ENCODE measurements at places on chromosomes 6 and 20.
A peak's percentile ranks its signal among the peaks of the same experiment; 100 is the strongest.

GRCh38 chr6:121531658-121532169 is 96.3 kb downstream of the GJA1 start:
- DNase-seq = no peak

DNA sequence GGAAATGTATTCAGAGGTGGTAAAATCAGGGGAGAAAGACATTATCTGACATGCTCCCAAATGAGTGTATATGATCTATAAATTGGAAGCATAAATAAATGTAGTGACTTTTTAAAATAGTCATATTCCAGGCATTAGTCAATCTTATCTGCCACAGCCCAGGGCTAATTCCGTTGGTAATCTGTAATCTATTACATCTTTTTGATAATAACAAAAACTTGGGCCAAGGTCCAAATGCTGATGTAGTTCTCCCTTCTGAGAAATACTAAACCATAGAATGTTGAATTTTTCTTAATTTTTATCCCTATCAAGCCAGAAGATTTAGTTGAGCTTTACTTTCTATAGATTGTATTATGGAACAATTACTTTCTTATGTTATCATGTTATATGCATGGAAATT is 1279.8 kb downstream of the EPHA7 start:
- no peak for DNase-seq

GRCh38 chr6:68778356-68779020 is 143.4 kb downstream of the ADGRB3 start:
- DNase-seq = peak; percentile 0

GRCh38 chr6:20221421-20221820 is 9.2 kb upstream of the MBOAT1 start:
- DNase-seq = no peak

DNA sequence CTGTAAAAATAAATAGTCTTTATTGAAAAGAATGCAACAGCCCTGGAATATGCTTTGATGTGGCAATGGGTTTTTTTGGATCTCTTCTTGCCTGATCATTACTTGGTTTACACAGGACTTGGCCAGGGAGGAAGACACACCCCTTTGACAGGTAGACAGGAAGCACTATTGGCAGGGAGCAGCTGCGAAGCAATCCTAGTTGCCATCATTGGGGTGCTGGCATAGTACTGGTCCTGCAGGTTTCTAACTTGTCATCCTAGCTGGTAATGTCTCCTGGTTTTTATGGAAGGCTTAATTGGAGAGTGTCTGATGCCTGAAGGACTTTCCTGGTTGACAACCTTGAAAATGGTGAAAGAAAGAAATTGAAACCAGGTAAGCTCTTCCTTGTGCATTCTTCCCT is 71.2 kb upstream of the CCN6 start:
- no peak for DNase-seq

GRCh38 chr6:63347599-63347998 is 27.8 kb upstream of the LGSN start:
- no peak for DNase-seq

GRCh38 chr20:17150858-17151257 is 76.0 kb upstream of the PCSK2 start:
- DNase-seq = no peak

GRCh38 chr20:44990957-44991356 is 24.6 kb downstream of the STK4 start:
- DNase-seq = no peak

GRCh38 chr6:31116661-31117385 is 2.2 kb downstream of the PSORS1C1 start:
- DNase-seq = no peak

GRCh38 chr6:166555086-166555485 is 31.4 kb downstream of the RAMACL start:
- no peak for DNase-seq

- DNase-seq = no peak
Observed at GRCh38 chr6:69632932-69633331, 163.9 kb downstream of the LMBRD1 start.

DNA sequence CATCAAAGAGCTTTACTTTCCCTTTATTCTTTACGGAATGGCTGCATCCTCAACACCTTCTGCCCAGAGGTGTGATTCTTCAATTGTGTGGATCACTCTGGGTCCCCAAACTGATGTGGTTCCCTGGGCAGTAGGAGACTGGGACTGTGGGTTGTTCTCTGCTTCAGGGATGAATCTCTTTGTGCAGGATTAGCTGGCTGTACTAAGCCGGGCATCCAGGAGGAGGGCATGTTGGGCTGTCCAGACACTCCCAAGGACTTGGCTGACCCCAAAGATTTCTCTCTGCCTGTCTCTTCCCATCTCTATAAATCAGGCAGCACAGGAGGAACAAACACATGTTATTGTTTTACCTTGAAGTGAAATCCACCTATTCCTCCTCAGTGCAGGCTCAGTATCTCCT is 15.3 kb downstream of the FARS2 start:
- DNase-seq = no peak

GRCh38 chr20:51128198-51128597 is 105.3 kb upstream of the KCNG1 start:
- no peak for DNase-seq

DNA sequence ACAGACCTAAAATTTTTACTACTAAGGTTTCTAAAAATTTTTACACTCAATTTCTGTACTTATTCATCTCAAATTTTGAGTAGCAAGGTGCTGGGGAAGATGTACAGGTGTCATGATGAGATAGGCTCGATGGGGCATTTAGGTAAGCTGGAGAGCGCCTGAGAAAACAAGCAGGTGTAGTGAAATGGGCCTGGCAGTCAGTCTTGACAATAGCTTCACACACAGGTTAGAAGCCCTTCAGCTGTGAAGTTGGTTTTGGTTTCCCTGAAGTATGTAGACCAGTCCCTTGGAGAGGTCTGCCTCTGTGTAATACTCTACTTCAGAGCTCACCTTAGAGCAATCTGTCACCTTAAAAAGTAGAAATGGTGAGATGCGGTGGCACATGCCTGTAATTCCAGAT is 144.0 kb upstream of the SCGN start:
- no peak for DNase-seq

GRCh38 chr20:52843425-52843824 is 128.7 kb upstream of the TSHZ2 start:
- DNase-seq = no peak

DNA sequence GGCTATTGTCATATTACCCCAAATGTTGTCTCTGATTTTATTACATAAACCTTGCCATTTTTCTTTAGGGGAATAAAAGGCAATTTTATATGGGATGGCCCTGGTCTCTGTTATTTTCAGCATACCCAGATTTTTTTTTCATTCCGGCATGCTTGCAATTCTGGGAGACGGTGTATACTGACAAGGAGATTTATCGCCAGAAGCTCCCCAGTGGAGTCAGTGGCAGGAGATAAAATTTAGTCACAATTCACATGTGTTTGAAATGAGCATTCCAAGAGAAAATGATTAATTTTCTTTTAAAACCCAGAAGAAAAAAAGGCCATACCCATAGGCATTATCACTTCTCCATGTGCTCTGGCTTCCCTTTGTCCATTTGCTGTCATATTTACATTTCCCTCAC is 250.8 kb upstream of the RSPO3 start:
- DNase-seq = no peak

- no peak for DNase-seq
Observed at GRCh38 chr6:87944541-87944954, 103.1 kb upstream of the SPACA1 start.

DNA sequence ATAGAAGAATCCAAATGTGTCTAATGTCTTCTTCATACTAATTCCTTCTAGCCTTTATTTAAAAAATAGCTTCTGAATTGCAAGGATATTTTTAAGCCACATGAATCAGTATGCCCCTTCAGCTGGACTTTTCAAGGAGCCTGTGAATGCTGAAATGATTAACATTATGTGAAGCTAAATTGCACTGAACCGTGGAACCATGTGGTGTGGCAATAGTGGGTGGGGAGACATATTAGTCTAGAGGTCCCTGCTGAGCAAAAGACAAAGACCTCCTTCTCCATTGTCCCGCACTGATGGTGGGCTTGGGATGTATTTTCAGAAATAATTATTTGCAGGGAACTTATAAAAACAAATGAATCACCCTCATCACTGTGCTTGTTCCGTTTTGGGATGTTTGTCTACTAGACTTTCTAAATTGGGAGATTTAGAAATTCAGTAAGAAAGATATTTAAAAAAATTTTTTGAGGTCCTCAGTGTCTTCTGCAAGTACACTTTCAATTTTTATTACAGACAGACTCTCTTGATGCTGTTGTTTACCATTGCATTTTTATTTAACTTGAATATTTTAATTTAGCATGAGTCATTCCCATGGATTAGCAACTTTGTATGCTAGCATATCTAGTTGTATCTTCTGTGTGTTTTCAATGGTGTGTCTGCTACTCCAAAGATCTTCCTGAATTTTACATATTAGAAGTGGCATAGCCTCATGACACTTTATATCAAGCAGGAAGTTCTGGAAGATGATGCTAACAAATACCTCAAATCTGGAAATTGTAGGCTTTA is 238.1 kb downstream of the LAMA2 start:
- DNase-seq = no peak

DNA sequence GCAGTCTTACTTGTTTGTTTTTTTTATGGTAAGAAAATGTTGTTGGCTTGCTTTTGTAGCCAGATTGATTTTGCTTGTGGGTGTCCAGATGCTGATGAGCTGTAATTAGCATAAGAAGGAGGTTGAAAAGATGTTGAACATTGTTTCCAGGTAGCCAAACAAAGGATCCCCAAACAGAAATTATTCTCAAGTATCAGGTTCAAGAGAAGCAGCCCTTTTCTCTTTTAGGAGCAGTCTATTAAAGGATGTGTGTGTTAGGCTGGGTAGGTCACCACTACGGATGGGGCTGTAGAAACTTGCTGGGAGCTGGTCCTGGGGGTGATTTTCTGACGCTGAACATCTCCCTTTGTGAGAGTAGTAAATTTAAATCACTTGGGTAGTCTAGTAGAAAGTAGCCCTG is 86.9 kb upstream of the VSTM2L start:
- no peak for DNase-seq

DNA sequence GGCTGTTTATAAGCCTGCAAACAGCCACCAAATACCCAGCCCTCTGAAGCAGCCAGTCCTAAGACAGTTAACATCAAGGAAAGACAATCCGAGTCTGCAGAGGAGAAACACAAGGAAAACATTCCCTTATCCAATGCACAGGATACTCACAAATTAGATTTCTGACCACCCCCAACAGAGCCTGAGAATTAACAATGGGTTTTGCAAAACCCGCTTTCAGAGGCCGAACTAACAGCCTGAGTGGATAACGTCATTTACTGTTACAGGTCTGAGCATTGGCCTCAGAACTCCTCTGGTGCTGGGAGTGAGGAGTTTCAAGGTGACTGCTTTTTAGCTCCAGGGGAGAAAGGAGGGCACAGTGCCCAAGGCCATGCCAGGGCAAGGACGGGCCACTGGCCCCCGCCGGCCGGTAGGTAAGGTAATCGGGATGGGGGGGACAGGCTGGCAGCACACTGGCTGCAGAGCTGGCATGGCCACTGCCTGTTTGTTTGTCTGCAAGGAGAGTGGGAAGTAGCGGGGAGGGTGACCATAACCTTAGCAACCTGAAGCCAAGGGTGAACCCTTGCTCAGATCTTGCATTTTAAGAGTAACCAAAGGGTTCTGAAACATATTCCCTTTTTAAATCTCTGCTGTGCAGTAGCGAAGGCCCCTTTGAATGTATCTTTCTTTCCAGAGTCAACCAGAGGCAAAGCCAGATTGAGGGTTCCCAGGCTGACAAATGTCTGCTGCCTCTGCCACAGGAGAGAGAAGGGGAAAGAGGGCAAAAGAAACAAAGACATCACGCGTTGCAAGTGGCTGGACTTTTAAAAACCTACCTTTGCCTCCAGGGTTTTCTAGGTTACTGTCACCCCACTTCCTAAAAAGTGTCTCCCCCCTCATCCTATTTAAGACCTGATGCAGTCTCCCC is 3.9 kb downstream of the ZMYND8 start:
- DNase-seq = no peak

DNA sequence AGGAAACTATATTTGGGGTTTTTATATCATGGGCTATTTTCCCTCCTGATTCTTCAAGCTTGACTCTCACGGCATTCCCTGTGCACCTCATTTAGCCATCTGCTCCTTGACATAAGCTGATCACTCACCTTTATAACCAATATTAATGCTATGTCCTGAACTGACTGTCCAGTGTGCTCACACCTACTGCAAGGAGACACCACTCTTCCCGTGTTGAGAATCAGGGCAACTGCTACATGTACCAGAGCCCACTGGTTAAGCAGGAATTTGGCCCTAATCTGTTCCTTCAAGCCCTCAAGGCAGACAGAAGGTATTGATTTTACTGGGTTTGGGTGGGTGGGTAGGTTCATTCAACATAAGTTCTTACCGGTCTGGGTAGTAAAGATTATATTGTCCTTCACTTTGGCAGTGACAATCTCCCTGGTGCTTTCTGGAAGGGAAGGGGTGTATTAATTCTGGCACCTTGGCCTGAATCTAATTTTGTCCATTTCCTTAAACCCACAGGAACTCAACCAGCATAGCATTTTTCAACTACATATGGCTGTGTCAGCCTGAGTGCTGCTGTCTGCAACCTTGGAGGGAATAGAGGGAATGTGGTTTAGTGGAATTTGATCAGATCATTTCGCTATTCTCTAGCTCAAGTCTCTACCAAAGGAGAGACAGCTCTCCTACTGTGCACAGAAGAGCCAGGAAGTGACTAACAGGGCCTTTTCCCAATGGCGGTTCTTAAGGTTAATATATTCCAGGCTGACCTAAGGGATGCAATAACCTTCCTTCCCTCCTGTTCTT is 293.2 kb downstream of the BTBD9 start:
- DNase-seq = no peak

DNA sequence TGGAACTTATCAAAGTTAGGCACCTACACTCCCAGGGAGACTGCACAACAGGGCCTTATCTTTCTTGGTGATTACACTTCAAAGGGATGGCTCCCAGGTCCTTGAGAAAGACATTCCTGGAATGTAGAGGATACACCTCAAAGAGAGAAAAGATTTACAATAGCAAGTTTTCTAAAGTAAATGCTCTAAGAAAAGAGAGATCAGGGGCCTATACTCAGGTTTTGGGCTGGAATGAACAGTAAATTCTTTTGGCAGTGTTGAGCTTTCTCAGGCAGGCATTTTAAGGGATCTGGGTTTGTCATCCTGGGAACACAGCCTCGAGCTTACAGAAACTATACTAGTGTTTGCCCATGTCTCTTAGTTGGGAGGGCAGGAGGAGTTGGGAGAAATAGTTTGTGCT is 31.7 kb upstream of the ME1 start:
- DNase-seq = no peak

DNA sequence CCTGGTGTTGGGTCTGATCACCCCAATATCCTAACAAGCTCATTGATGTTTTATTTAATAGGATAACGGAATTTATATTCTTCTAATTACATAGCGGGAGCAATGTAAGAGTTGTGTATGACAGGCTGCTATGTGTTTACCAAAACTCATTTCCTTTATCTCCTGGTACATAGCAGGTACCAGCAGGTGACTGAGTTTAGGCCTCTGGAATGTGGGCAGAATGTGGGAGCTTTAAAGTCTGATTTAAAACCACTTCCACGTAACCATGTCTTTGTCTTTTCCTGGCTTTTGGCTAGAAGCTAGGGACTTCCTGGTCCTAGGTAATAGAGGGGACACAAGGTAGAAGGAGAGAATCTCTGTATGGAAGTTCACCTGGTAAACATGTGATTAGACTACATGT is 504.6 kb upstream of the SYNCRIP start:
- no peak for DNase-seq

GRCh38 chr20:62161347-62161746 is 17.8 kb downstream of the SS18L1 start:
- DNase-seq = no peak

- DNase-seq = no peak
Observed at GRCh38 chr20:14759979-14760378, 422.6 kb upstream of the FLRT3 start.

GRCh38 chr6:86357877-86358276 is 579.5 kb upstream of the HTR1E start:
- DNase-seq = no peak

Data from activated CD4-positive, alpha-beta T cell treated with anti-CD3 and anti-CD28 coated beads for 4 hours (primary cell).